Daoy (cell line): ENCODE measurements at places on chromosomes 6 and 20. TPM values are rescaled to one million over a fixed set of nuclear protein-coding genes. Genes with fewer than 3 reads are reported as not detected.

Gene MLN
- not detected in 2 replicates for total RNA-seq

Gene SPATA2
- 2.0 and 3.3 TPM in 2 replicates for total RNA-seq

- DNase-seq: no peak
Observed at GRCh38 chr6:1871724-1872315, 262.1 kb downstream of the FOXC1 start.

Gene TUBB2B
- total RNA-seq: 104 TPM in 2 replicates

- DNase-seq: no peak
Observed at GRCh38 chr6:142950291-142950690, 5.3 kb upstream of the HIVEP2 start.

DNA sequence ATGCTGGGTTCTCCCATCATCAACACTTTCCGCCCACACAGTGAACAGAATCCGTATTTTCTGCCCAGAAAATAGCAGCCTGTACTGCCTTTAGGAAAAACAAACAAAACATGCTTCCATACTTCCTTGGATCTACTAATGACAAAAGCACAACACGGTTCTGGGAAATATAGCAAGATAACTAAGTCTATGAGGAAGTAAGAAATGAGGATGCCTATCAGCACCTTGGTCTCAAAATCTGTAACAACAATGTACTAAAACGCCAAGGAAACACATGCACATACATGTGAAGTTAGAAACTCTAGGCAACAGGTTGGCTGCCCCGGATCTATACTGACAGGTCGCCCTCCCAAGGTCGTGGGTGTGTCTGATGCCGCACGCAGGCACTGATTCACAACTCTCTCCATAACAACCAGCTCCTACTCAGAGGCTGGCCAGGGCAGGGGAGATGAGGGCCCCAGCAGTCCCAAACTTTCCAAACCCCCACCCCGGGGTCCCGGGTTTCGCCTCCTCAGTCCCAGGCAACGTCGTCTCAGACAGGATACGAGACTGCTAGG lies 710 bp downstream of the BTBD9 start:
- DNase-seq: peak; percentile 72

Gene CCM2L
- total RNA-seq: 1.0 and 2.1 TPM in 2 replicates

DNA sequence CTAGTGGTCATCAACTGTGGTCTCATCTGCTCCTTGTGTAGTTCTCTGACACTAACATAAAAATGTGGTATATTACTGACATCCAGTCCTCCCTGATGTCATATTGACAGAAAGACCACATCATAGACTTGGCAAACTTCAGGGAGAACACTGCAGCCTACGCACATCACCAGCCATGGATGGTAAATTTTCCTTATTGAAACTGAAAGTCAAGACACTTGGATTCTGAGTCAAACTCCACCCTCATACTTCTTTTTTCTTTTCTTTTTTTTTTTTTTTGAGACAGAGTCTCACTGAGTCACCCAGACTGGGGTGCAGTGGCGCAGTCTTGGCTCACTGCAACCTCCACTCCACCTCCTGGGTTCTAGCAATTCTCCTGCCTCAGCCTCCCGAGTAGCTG lies 25.4 kb downstream of the NDRG3 start:
- DNase-seq: no peak

Gene SLC17A4
- total RNA-seq: not detected in 2 replicates

Gene CST4
- not detected in 2 replicates for total RNA-seq

Gene ZBTB46
- total RNA-seq: 3.4 and 3.5 TPM in 2 replicates

DNA sequence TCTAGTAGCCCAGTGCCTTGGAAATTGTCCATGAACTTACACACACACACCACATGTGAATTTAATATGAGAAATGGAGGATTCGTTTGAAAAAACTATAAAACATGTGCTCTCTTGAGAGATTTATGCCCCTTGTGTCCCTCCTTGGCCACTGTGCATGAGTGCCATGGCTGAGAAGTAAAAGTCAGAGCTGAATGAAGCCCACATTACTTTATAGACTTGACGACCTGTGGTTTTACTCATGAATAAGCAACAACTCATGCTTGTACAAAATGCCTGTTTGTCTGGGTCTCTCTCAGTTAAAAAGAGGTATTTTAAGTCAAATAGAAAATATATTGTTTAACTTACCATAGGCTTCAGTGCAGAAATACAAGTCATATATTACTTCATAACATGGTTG lies 102.7 kb downstream of the KCNQ5 start:
- no peak for DNase-seq

Gene RWDD2A
- total RNA-seq: 0.97 and 2.6 TPM in 2 replicates

DNA sequence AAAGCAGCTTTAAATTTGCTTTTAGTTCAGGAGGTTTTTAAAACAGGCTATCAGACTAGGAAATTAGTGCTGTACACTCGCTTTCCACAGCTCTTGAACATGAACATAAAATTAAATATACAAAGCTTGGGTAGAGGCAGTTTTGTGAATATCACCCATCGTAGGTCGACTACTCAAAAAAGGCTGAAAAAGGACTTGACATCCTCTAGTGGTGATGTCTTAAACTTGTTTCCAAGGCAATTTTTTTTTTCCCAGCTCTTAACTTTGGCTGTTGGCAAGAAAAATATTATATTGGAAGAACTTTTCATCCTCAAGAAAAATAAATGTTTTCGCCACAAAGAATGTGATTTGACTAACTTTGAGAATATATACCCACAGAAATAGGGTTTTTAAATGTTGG lies 2.9 kb downstream of the MAP7 start:
- DNase-seq: peak; percentile 12

Gene MYH7B
- not detected in 2 replicates for total RNA-seq

GRCh38 chr20:35312318-35312717 lies 20.1 kb upstream of the FAM83C start:
- peak; percentile 97 for DNase-seq

Gene HLA-DOB
- total RNA-seq: 0.63 TPM in 1 of 2 replicates, not detected in the other

Gene OLIG3
- total RNA-seq: not detected in 2 replicates

DNA sequence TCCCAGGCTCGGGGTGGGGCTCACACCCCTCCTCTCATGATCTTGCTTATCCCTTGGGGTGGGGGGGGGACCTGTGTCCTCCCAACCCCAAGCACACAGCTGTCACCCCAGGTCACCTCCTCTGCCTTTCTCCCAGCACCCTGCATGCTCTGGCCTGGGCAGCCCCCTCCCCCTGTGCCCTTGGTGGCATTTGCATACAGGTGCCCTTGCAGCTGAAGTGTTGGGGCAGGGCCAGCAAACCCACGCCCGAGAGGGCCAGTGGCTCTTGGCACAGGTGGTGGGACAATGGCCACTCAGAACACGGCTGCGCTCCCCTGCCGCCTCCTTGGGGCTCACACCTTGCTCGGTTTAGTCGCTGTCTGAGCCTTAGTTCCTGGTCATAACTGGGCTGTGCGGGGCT lies 11.3 kb upstream of the MYT1 start:
- DNase-seq: no peak

Gene GNAS
- total RNA-seq: 286 and 344 TPM in 2 replicates

DNA sequence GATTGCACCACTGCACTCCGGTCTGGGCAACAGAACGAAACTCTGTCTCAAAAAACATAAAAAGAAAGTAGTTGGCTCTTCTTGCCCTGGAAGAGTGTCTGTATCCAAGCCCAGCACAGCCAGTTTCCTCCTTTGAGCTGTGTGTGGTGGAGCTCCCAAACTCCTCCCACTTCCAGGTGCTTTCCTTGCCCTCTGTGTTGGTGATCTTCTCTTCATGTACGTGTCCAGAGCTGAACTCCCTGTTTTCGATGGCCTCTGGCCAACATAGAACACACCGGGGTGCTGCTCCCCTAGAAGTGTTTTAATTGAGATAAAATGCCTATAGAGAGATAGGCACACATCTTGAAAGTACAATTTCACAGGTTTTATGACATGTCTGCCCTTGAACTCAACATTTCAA lies 16.7 kb upstream of the SGK2 start:
- no peak for DNase-seq

Gene EPB41L2
- total RNA-seq: 14.1 and 27.2 TPM in 2 replicates

DNA sequence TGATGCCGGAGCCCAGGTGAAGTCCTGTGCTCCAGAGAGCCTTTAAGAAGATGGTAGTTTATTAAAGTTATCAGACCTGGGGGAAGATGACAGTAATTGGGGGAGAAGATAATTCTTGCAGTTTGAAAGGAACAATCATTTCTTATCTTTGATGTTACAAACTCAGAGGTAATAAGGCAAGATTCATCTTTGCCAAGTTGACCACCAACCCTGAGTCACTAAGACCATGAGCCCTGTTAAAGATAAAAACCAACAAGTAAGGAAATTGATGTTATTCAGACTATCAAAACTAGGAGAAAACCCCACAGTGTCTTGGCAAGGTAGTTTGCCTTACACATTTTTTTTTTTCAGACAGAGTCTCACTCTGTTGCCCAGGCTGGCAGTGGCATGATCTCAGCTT lies 73.1 kb downstream of the MKKS start:
- DNase-seq: peak; percentile 64

Gene SEL1L2
- not detected in 2 replicates for total RNA-seq

GRCh38 chr6:9745966-9746365 lies 668.9 kb downstream of the TFAP2A start:
- peak; percentile 23 for DNase-seq

Gene TRDN
- total RNA-seq: 0.06 TPM in 1 of 2 replicates, not detected in the other

DNA sequence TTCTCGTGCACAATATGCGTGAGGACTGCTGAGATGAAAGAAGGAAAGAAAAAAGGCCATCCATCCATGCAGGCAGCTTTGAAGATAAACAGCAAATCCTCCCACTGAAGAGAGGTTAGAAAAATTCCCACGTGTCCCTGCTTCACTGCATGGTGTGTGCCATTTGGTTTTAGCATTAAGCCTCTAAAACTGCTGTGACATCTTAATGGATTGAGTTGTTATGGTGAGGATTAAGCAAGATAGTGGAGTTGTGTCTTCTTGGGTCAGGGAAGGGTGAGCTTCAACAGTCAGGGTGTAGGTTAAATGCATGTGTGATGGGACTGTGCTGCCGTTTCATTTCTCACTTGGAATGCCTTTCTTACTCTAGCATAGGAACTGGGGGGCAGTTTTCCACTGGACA lies 50.5 kb downstream of the ZNF831 start:
- no peak for DNase-seq
